ENCODE measurements at places on chromosomes 2 and 18.

- no peak for DNase-seq
These were observed 8.6 kb downstream of the DOCK10 start for GRCh38 chr2:225033440-225034318.

DNA sequence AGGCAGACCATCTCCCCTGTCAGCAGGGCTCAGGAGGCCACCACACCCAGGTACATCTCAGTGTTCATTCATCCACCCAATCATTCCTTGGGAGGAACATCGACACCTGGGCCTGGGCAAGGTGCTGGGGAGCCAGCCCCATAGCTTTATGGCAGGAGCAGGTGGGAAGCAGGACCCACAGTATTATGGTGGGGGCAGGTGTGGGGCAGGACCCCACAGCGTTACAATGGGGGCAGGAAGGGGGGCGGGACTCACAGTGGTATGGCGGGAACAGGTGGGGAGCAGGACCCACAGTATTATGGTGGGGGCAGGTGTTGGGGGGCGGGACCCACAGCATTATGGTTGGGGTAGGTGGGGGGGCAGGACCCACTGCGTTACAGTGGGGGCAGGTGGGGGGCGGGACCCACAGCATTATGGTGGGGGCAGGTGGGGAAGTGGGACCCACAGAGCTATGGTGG lies 128.9 kb upstream of the HS6ST1 start:
- no peak for DNase-seq

DNA sequence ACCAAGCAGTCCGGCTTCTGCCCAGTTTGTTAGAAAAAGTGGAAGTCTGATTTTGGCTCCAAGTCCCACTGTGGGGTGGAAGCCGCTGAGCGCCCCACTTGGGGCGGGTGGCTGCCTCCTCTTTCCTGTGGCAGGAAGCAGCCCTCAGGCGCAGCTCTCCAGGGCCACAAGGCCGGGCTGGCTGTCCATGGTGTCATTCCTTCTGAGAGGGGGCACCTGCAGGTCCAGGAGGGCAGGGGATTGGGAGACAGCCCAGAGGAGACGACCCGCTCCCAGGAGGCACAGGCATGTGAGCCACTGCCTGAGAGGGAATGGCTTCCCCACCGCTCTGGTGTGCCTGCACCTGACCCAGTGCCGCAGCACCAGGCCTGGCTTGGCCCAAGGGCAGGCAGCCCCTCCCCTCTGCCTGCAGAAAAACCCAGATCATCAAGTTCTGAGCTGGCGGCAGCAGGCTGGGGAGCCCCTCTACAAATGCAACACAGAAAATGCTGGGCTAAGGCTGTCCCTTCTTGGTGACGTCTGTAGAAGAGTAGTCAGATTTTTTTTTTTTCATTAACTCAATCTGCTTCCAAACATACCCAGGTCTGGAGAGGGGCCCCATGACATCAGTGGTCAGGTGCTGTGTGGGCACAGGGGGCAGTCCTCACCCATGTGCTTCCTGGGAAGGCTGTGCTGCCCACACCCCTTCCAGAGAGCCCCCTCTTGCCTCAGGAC lies 38.4 kb downstream of the HS6ST1 start:
- no peak for DNase-seq

DNA sequence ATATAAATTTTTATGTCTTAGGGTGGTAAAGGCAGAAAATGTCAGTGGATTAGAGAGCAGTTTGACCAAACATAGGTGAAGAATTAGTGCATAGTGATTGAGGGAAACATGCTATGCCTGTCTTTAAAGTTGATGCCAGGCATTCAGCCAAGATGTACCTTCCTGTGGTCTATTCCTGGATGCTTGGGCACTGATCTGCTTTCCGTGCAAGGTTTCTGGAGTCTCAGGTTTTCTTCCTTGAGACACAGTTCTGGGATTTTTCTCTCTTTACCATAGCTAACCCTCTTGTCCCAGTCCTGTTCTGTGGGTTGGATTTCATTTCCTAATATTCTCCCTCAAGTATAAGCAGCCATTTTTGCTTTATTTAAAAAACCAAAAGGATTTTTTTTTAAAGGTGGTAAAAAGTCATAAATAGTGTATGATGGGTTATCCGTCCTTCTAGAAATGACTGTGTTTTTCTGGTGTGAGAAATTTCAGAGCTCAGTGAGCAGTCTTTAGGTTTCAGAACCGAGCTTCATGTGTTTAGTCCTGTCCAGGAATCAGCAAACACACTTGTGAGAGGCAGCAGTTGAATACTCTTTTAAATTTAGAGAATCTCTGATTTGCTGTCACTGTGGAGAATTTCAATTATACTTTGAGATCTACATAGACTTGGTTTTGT lies 43.0 kb upstream of the CYBRD1 start:
- DNase-seq = no peak

GRCh38 chr2:36393738-36394256 lies 38.2 kb downstream of the CRIM1 start:
- no peak for DNase-seq

DNA sequence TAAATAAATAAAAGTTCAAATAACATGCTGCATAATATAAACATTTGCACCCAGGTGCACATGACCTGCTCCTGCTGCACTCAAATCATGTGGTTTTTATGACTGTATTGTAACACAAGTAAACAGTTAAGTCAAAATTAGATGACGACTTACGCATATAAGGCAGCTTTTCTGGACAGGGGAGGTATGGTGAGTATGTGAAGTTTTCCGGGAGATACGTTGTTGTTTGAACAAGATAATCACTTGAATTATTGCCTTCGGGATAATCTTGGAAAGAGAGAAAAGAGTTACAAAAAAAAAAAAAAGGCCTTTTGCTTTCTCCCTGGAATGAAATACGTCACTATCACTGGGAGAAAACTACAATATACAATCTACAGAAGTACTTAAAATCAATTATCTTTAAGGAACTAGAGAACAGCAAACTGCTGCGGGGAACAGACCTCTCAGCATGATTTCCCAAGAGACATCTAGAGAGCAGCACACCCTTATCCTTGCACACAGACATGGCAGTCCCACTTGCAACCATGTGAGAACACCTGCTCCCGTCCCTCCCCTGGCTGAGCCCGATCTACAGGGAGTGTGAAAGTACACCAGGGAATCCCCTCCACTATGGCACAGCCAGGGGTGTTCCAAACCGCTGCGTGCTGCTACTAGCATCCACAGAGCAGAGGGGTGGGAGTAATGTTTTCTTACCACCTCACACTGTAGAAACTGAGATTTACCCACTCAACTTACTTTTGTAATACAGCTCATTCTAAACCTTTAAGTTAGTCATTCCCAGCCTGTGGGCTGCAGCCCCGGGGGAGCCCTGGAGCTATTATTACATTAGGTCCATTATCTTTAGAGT lies 26.3 kb downstream of the B4GALT6 start:
- no peak for DNase-seq

DNA sequence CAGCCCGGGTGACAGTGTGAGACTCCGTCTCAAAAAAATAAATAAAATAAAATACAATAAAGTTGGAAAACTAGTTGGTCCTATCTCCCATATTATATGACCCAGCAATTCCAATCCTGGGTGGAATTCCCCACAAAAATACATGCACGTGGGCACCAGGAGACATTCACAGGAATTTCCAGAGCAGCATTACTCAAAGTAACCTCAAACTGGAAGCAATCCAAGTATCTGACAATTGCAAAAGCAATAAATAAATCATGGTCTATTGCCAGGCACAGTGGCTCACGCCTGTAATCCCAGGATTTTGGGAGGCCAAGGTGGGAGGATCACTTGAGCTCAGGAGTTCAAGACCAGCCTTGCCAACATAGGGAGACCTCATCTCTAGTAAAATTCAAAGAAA lies 101.2 kb upstream of the MAP4K4 start:
- DNase-seq = no peak

DNA sequence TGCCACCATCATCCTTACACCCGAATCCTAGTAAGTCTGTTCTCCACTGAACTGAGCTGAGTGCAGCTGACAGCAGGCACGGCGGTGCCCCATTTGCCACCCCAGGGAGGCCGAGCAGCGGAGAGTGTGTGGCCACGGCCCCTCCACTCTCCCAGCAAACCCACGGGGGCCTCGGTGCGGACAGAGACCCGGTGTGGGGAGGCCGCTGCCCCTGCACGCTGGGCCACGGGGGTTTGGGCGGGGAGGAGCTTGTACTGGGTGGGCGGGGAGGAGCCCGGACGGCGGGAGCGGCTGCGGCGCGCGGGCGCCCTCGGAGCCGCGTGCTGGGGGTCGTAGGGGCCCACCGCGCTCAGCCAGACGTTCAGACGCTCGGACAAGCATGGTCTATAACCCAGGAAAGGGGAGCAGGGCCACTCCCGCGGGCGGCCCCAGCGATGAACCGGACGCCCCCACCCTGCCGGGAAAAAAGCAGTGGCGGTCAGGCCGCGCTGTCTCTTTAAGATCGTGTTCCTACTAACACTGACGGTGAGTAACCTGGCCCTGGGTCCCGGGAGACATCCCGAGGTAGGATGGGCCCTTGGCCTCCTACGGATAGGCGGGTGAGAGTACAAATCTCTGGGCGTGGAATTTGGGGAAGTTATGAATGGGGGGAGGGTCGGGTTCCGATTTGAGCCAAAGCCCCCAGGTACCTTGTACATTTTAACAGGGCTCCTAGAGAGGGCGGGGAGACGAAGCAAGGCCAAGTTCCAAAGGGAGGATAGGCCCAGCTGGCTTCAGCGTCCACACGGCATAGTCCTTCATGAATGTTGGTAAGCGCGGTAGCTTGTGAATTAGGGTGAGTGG lies at the start of gene ITPRIPL1:
TSS of gene ITPRIPL1 (plus strand) at position 277 of the 843 bp plus-strand sequence. CDS start at position 800, 523 bp downstream.
- DNase-seq = no peak

- no peak for DNase-seq
These were observed 164.1 kb downstream of the KLHL29 start for GRCh38 chr2:23549051-23549450.

GRCh38 chr2:169933124-169933711 lies 106.0 kb downstream of the UBR3 start:
- DNase-seq = no peak

DNA sequence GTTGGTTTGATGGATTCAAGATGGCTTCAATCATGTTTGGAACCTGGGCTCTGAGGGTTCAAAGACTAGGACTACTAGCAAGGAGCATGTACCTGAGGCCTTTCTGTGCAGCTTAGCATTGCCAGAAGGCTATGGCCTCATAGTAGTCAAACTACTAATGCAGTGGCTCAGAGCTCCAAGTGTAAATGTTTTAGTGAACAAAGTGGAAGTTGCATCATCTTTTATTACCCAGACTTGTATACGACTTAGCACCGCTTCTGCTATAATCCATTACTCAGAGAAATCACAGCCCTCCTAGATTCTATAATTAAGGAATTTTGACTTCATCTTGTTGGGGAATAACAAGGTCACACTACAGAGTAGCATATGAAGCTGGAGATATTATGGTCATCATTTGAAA lies 210.5 kb downstream of the ERBB4 start:
- no peak for DNase-seq

- DNase-seq = no peak
These were observed 1633.7 kb upstream of the CELF4 start for GRCh38 chr18:39199231-39199855.

- no peak for DNase-seq
These were observed 597 bp downstream of the RNF103 start for GRCh38 chr2:86623043-86623493.

DNA sequence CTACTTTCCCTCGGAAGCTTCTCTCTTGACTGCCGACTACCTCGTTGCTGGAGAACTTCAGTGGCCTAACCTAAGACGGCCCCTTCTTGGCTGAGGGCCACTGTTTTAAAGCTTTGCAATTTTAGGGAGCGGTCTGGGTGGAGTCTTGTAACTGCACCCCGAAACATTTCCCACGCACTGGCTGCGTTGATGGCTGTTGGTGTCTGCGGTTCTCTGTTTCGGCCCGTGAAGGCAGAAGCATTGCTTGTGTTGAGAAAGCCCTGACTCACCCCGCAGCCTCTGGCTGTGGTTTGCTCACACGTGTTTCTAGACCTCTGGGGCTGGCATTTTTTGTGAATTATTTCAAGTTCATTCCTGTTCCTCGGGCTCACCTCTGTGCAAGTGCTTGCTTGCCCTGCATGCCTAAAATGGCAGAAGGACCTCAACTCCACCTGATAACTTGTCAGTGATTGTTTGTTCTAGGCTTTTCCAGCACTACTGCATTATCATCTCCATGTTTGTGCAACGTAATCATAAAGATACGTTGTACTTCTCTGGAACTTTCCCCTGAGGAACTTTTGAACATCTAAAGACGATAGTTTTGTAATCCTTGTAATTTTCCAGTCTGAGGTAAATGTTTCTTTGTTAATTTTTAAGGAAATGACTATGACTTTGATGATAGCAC lies 94.2 kb upstream of the DLX2 start:
- no peak for DNase-seq

DNA sequence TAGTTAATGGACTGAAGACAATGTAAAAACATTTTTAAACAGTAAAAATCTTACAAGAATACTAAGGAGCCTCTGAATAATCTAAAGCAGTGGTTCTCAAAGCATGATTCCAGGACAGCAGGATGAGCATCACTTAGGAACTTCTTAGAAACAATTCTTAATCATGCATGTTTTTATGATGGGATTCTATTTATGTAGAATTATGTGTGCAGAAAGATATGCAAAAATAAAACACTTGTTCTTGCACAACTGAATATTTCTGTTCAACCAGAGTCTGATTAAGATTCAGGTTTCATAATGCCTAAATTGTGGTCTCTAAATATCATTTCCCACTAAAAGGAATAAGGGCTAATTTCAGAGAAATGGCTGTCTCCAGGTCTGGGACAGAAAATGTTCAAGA lies 69.2 kb upstream of the MTIF2 start:
- DNase-seq = no peak

DNA sequence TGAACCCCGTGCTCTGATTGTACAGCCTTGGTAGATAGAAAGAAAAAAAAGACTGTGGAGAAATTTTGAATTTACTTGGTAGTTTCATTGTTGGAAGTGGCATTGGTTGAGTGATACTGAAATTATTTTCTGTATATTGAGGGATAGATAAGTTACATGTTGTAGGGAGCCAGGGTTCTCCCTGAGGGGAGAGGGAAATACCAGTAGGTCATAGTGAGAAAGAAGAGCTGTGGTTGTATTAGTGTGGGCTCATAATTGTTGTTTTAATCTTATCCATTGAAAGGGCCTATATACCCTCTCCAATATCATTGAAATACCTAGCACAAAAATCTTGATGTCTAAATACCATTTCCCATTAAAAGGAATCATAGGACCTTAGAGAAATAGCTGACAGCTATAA lies 16.9 kb upstream of the RAB31 start:
- DNase-seq = no peak

- no peak for DNase-seq
These were observed 10.0 kb upstream of the GBX2 start for GRCh38 chr2:236177967-236178889.

DNA sequence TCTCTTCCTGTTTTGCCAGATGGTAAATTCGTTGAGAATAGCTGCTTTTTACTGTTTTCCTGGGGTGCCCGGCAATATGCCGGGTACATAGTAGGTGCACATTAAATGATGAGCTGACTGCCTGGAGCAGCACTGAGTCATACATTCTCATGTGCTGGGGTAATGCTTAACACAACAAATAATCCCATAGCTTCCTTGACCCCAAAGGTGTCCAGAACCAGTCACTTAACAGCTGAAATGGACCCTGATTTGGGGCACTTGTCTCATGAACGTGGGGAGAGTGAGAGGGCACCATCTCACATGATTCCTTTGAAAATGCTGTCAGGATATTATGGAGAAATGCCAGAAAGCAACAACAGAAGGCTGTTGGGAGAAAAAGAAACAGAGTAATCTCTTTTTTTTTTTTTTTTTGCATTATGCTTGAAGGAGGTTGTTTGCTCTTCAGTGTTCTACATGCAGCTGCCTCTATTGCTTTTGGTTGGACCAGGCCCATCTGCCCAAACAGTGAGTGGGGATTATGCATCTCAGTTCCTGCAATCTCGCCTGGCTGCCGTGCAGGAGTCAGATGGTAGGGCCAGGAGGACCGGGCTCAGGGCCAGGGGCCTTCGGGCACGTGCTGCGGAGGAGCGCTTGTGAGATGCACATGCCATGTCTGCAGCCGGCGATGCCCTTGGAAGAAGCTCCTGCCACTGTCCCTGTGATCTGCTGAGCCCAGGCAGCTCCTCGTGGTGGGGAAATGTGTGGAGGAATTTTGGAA lies 162.1 kb downstream of the SH3RF3 start:
- no peak for DNase-seq

Measured in cortex of kidney (tissue), 1 donor.